ENCODE measurements at places on chromosomes 3 and 15. TPM values are rescaled to one million over a fixed set of nuclear protein-coding genes. Genes with fewer than 3 reads are reported as not detected.

The OXNAD1 gene
- 38.8 TPM for total RNA-seq

The CLCN2 gene
- 4.0 TPM for total RNA-seq

The TMA7 gene
- total RNA-seq: 334 TPM

The BFSP2 gene
- 0.51 TPM for total RNA-seq

The AADACL2 gene
- total RNA-seq: not detected

The KLHDC8B gene
- 2.2 TPM for total RNA-seq

- H3K27me3 ChIP-seq: no peaks in the 10 kb centered on the region
- no peak for DNase-seq
- no peak overlapping the region for H3K27ac ChIP-seq
These were observed 2.1 kb upstream of the LIMD1 start for GRCh38 chr3:45592405-45592804.

GRCh38 chr3:135090020-135090717 lies 295.1 kb downstream of the EPHB1 start:
- H3K27me3 ChIP-seq: peaks cover 2% of the 10 kb centered on the region
- no peak for DNase-seq
- H3K4me1 ChIP-seq: no peaks in the 10 kb centered on the region
- H3K4me3 ChIP-seq: no peak overlapping the region
- no peak overlapping the region for H3K27ac ChIP-seq

DNA sequence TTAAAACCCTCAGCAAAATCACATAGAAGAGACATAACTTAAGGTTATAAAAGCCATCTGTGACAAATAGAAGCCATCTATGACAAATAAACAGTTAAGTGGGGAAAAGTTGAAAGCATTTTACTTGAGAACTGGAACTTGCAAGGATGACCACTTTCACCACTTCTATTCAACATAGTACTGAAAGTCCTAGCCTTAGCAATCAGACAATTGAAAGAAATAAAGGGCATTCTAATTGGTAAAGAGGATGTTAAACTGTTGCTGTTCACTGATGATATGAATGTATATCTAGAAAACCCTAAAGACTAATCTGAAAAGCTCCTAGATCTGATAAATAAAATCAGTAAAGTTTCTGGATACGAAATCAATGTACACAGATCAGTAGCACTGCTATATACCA lies 186.9 kb upstream of the SATB1 start:
- H3K4me1 ChIP-seq: no peaks in the 10 kb centered on the region
- H3K27ac ChIP-seq: no peak overlapping the region
- DNase-seq: no peak
- H3K27me3 ChIP-seq: no peaks in the 10 kb centered on the region
- H3K36me3 ChIP-seq: peaks cover 4% of the 10 kb centered on the region

DNA sequence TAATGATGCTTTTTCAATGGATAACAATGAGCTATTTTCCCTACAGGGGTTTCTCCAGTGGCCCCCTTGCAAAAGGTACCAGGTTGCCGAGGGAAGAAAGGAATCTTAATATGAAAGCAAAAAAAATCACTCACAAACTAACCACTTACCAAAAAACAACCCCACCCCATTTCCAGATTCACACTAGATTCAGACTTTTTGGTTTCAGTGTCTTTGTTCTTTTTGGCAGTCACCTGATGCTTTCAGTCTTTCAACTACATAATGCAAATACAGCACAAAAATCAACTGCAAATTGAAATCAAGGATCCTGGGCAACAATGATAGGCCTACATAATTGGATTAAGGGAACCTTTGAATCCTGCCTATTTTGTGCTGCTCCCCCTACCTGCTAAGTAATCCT lies 71.1 kb upstream of the RAP2B start:
- H3K4me1 ChIP-seq: peaks cover 17% of the 10 kb centered on the region
- no peak overlapping the region for H3K27ac ChIP-seq
- no peak overlapping the region for H3K4me3 ChIP-seq
- DNase-seq: no peak
- no peaks in the 10 kb centered on the region for H3K27me3 ChIP-seq
- no peaks in the 10 kb centered on the region for H3K36me3 ChIP-seq

DNA sequence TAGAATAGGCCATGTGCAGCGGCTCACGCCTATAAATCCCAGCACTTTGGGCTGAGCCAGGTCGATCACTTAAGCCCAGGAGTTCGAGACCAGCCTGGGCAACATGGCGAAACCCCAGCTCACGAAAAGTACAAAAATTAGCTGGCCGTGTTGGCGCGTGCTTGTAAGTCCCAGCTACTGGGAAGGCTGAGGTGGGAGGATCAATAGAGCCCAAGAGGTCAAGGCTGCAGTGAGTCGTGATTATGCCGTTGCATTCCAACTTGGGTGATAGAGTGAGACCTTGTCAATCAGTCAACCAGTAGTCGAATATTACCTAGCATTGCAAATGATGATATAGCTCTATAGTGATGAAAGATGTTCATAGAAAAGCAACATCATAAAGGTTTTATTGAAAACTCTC lies 51.9 kb downstream of the USP8 start:
- H3K27ac ChIP-seq: no peak overlapping the region
- no peak for DNase-seq
- H3K4me3 ChIP-seq: no peak overlapping the region
- H3K36me3 ChIP-seq: peaks cover 26% of the 10 kb centered on the region
- no peaks in the 10 kb centered on the region for H3K27me3 ChIP-seq

DNA sequence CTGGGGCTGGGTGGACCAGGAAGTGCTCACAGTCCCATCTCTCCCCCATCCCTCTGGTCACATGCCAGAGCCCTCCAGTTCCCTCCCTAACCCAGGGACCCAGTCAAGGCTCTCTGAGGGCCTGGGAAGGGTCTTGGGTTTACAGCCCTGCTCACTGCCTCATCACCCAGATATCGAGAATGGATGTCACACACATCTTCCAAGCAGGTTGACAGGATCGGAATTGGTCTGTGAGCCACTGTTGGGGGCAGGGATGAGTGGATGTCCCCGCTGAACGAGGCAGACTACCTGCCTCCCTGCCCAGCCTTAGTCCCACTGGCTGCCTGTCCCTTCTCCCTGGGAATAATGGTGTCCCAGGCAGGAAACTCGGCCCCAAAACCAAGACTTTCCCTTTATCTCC lies 20.0 kb upstream of the GOLGA6C start:
- H3K4me3 ChIP-seq: no peak overlapping the region
- H3K27ac ChIP-seq: no peak overlapping the region
- no peaks in the 10 kb centered on the region for H3K36me3 ChIP-seq
- DNase-seq: no peak
- H3K4me1 ChIP-seq: no peaks in the 10 kb centered on the region
- H3K27me3 ChIP-seq: peaks cover 2% of the 10 kb centered on the region

GRCh38 chr3:184417619-184418327 lies 37.9 kb downstream of the CHRD start:
- DNase-seq: peak; percentile 78
- no peaks in the 10 kb centered on the region for H3K4me1 ChIP-seq
- H3K27ac ChIP-seq: no peak overlapping the region

- no peak for DNase-seq
- no peaks in the 10 kb centered on the region for H3K27me3 ChIP-seq
These were observed 144.6 kb downstream of the VPS13C start for GRCh38 chr15:61915640-61916039.

DNA sequence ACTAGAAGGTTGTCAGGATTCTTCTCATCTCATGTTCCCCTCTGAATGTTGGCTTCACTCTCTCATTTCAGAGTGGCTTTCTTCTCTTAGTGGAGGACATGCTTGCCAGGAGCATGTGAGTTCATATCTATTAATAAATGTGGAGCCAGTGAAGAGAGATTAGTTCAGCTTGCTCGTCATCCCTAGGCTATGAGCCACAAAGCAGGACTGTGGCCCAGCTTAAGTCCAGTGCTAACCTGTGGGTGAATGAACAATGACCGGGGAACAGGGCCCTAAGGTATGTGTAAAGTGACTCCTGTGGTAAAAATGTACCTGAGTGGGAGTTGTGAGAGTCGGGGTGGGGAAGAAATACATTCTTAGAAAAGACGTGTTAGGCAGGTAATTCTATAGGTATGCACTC lies 96.9 kb upstream of the TBL1XR1 start:
- no peak overlapping the region for H3K4me3 ChIP-seq
- no peak overlapping the region for H3K27ac ChIP-seq
- no peaks in the 10 kb centered on the region for H3K36me3 ChIP-seq
- no peaks in the 10 kb centered on the region for H3K27me3 ChIP-seq

GRCh38 chr15:36753173-36753572 lies 173.7 kb downstream of the CDIN1 start:
- no peaks in the 10 kb centered on the region for H3K4me1 ChIP-seq
- DNase-seq: no peak
- peaks cover 14% of the 10 kb centered on the region for H3K36me3 ChIP-seq
- H3K27me3 ChIP-seq: no peaks in the 10 kb centered on the region
- H3K27ac ChIP-seq: no peak overlapping the region
- H3K4me3 ChIP-seq: no peak overlapping the region

DNA sequence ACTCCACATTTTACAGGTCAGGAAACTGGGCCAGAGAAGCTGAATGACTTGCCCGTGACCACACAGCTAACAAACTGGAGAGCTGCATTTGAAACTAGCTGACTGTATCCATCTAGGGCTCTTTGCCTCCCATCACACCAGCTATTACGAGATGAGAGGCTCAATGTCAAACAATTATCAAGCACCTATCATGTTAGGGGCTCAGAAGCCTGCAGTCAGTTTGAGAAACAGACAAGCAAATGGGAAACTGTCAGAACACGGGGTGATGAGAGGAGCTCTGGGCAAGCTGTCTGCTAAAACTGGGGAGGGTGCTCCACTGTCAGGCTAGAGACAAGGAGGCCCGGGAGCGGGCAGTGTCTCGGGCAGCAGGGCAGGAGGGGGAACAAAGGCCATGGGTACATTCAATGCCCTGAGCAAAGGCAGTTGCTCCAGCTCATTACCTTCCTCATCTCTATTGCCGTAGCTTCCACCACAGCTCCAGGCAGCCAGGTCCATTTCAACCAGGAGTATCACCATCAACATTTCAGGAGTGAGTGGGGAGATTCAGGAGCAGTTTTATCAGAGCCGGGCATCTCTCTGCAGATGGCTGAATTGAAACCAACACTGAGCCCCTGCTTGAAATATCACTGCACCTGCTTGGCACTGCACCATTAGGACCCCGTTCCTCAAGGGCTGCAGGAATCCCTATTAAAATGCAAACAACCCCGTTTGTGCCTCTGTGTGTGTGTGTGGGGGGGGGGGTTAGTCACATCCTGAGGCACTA lies 122.6 kb downstream of the RAB11A start:
- no peaks in the 10 kb centered on the region for H3K36me3 ChIP-seq
- H3K4me1 ChIP-seq: no peaks in the 10 kb centered on the region
- peaks cover 21% of the 10 kb centered on the region for H3K27me3 ChIP-seq
- H3K4me3 ChIP-seq: no peak overlapping the region
- no peak for DNase-seq
- H3K27ac ChIP-seq: no peak overlapping the region

DNA sequence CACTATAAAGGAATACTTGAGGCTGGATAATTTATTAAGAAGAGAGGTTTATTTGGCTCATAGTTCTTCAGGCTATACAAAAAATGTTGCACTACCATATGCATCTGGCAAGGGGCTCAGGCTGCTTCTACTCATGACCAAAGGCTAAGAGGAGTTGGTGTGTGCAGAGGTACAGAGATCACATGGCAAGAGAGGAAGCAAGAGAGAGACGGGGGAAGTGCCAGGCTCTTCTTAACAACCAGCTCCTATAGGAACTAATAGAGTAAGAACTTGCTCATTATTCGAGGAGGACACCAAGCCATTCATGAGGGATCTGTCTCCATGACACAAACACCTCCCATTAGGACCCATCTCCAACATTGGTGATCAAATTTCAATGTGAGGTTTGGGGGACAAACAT lies 6.0 kb upstream of the FNDC3B start:
- no peaks in the 10 kb centered on the region for H3K36me3 ChIP-seq
- peaks cover 4% of the 10 kb centered on the region for H3K4me1 ChIP-seq
- peaks cover 3% of the 10 kb centered on the region for H3K27me3 ChIP-seq
- H3K27ac ChIP-seq: no peak overlapping the region
- no peak for DNase-seq

DNA sequence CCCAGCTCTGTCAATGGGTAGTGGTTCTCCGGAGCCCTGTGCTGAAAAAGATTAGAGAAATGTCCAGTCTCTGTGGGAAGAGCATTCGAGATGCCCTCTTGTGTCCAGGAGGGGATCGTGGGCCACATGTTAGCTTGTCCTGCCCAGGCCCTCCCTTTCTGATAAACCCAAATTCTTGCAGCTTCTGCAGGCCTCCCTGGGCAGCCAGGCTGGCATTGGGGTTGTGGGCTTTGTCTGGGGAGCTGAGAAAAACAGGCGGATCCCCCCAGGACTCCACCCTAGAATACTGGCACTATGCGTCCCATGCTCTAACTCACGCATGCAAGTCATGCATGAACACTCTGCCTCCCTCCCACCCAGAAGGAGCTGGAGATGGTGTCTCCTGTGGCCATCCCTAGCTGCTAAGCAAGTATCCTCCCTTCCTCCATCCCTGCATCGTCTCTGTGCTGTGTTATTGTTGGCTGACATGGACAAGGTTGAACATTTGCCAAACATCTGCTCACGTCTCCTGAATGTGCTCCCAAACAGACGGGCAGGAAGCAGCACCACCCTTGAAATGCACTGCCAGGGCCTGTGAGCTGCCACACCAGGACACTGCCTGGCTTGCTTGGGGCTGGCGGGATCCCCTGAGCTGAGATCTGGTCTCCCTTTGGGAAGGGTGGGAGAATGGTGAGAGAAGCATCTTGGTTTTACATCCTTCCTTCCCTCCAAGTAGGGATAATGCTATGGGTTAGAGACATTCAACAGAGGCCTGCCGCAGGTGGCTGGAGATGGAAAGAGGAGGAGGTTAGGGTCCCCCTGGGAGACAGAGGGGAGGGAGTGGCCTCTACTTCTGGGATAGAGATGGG lies 26.5 kb downstream of the CFAP161 start:
- peaks cover 4% of the 10 kb centered on the region for H3K27me3 ChIP-seq
- no peak overlapping the region for H3K4me3 ChIP-seq
- peaks cover 21% of the 10 kb centered on the region for H3K4me1 ChIP-seq
- H3K36me3 ChIP-seq: no peaks in the 10 kb centered on the region

DNA sequence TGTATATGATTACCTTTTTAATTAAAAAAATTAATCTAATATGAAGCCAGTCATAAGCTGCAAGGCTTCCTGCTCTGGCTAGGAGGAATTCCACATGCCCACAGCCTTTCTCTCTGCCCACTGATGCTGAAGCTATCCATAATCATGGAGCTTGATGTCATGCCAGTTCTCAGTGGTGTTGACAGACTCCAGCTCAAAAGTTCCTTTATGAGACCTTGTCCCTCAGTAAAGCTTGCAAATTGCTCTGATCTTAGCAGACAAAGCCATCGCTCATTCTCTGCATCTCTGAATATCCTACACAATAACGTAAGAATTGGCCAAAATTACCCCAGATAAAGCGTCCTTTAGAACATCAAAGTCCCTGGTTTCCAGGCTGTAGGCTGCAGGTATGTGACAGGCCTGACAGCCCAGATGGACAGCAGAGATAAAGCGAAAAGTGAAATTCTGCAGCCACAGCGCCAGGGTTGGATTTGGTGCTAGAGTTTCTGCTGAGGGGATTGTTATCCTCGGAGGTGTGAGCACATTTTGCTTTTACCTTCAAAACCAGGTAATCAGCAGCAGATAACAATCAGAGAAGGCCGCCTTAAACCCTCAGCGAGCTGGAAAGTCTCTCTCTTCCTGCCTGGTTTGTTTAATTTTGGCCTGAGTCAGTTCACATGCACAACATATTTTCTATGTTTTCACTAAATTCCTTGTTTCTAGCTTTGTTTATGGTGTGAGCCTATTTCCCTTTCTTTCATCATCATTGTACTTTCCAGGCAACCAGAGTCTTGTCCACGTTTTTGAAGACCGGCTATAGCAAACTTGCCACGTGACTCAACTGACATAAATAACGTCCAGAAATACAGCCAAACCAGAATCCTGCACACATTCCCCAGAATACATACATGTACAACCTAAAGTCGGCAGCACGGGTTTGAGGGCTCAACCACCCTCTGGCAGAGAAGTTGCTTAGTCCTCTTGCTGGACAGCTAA lies 36.6 kb upstream of the ALDH1A3 start:
- no peak overlapping the region for H3K4me3 ChIP-seq
- no peaks in the 10 kb centered on the region for H3K36me3 ChIP-seq
- no peak overlapping the region for H3K27ac ChIP-seq
- peaks cover 2% of the 10 kb centered on the region for H3K27me3 ChIP-seq
